NCI-H2227 treated with DMSO at 0.1 percent for 48 hours (cell line): ENCODE measurements at places on chromosomes 1 and 21.

DNA sequence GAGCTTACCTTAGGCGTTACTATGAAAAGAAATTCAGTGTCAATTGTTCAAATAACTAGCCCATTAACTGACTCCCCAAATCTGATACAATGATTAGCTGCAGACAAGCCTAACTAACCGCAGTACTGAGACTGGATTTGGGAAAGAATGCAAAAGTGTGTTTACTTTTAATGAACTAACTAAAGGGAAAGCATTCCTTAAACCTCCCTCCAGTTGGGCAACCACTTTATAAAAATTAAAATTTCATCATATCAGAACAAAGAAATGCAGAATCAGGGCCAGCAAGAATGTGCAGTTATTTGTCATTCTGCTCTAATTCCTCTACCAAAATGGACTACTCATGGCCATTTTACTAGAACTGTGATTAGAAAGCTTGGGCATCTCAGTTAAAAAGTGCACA lies 11.7 kb upstream of the NR5A2 start:
- no peak for DNase-seq

DNA sequence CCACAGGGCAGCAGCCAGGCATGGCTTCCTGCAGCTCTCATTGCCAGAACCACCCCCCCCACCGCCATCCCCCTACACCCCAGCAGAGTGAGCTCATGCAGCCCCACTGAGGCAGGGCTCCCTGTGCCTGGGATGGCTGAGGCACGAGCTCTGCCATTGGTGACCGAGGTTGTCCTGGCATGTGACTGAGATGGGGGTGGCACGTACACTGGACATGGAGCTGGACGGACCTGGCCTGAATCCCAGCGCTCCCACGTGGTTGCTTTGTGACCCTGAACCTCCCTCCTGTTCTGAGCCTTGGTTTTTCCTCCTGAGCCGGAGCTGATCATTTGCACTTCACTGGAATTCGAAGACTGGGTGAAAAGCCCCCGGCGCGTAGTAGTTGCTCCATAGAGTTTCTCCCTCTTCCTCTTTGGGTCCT lies 28.3 kb downstream of the ALPL start:
- no peak for DNase-seq

- no peak for DNase-seq
Observed at GRCh38 chr1:78447086-78447485, 43.7 kb upstream of the PTGFR start.

- DNase-seq = no peak
Observed at GRCh38 chr1:53051676-53052075, 10.3 kb upstream of the PODN start.

DNA sequence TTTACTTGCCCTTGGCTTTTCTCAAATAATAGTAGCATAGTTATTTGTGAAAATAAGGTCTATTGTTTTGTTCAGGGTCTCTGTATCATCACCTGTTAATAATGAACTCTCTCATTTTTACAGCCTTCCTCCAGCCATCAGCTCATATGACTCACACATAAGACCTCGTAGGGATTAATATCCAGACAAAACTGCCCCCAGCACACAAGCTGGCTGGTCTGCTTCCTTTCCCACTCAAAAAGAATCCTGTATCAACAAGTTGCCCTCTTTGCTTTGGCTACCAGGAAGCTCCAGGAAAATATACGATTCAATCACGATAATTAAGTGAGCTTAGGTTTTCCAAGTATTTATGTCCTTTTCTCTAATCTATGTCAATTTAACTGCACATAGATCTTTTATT lies 119.2 kb downstream of the DMRTB1 start:
- DNase-seq = no peak

DNA sequence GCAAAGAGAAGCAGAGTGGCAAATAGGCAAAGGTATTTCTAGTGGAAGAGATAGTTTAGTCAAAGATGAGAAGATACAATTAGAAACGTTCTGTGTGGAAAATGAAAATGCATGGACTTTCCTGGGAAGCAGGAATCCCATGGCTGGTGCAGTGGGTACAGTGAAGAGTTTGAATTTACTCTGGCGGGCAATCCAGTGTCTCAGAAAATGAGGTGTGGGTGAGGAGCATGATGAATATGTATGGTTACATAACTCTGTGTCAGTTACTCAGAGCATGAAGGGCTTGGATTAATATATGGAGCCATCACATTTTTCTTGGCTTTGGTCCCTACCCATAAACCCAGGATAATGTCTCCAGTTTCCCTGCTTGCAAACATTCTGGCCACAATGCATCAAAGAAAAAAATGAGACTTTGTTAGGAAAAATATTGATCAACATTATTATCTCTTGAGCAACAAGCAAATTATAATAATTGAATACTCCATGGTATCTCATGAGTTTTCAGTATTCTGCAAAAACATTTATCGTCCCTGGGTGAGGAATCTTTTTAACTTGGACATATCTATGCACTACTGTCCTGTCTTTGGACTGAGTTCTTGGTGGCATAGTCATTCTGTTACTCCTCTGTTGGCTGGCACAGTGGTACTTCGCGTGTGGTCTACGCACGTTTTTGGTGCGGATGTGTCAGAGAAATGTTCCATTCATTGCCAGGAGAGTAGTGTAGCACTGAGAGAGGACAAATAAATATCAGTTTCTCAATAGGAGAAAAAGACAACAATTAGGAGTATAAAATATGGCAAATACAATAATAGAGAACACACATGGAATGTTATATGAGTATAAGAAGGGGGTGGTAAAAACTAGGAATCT lies 173.7 kb upstream of the C1orf105 start:
- DNase-seq = no peak

- DNase-seq = no peak
Observed at GRCh38 chr1:165442053-165442452, 2.9 kb downstream of the RXRG start.

DNA sequence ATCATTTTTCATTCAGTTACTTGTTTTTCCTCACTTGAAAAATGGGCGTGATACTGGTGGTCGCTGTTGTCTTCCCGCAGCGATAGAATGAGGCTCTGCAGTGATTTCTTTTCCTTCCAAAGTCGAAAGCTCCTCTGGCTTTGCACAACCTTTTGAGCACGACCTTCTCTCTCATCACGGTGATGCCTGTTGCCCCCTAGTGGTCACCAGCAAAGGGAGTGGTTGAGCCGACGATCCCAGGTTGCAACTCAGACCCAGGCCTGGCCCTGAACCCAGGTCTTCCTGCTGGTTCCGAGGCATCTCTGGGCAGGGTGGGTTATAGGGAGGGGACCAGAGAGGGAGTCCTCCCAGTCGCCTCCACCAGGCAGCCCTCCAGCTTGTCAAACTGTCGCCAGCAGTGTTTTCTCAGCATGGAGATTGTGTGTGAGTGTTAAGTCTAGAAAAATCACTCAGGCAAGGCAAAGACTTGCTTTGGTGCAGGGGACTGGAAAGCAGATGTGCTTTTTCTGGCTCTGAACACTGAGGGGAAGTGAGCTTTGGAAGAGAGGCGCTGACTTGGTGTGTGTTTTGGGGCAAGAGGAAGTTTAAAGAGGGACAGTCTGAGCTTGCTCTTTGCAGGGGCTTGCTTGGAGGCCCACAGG lies 285.3 kb downstream of the CAMTA1 start:
- DNase-seq = peak; percentile 75

GRCh38 chr1:234345237-234345636 lies 28.0 kb upstream of the COA6 start:
- no peak for DNase-seq

DNA sequence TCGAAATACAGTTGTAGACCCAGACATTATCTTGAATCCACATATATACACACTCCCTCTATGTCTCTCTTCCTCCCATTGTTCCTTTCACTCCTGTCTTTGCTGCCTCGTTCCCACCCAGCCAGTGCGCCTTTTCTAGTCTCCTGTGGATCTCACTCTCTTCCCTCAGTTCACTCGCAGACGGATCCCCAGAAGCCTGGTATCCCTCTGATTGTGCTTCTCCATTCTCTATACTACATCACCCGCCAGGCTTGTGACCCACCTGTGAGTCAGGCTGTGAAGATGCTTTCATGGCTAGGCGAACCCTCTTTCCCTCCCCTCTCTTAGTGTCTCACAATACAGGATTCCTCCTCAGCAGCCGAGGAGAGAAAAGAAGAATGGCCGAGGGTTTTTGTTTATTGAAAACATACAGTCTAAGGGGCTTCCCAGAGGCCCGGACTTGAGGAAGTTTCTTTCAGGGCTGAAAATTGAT lies 1.5 kb downstream of the HCN3 start:
- DNase-seq = no peak

- DNase-seq = peak; percentile 43
Observed at GRCh38 chr1:6423321-6423999, 1.1 kb upstream of the ESPN start.

DNA sequence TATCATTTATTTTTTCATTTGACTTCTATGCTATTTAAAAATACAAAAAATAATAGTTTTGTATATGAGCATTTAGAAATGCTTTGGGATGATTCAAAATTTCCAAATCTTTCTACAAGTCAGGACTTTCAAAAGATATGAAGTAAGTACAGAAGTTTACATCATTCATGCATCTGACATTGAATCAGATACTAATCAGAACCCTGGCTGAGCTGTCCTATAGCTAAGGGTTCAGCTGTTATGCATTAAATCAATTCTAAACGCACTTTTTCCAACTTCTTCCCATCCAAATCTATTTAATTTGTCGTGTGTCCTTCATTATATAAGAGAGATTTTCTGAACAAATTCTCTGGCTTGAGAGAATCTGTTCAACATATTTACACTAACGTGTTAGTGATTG lies 779.4 kb downstream of the LTN1 start:
- DNase-seq = no peak
